ENCODE measurements at places on chromosomes 1 and 21. TPM values are rescaled to one million over a fixed set of nuclear protein-coding genes. Genes with fewer than 3 reads are reported as not detected.

Gene RNU1-4
- total RNA-seq, result under 0.01 TPM

Gene GPR52
- total RNA-seq, result 0.25 TPM

Gene FABP3
- total RNA-seq, result 2.4 TPM

Gene PKP1
- 0.19 TPM for total RNA-seq
